ENCODE measurements at places on chromosomes 4 and X.
A peak's percentile ranks its signal among the peaks of the same experiment; 100 is the strongest.

DNA sequence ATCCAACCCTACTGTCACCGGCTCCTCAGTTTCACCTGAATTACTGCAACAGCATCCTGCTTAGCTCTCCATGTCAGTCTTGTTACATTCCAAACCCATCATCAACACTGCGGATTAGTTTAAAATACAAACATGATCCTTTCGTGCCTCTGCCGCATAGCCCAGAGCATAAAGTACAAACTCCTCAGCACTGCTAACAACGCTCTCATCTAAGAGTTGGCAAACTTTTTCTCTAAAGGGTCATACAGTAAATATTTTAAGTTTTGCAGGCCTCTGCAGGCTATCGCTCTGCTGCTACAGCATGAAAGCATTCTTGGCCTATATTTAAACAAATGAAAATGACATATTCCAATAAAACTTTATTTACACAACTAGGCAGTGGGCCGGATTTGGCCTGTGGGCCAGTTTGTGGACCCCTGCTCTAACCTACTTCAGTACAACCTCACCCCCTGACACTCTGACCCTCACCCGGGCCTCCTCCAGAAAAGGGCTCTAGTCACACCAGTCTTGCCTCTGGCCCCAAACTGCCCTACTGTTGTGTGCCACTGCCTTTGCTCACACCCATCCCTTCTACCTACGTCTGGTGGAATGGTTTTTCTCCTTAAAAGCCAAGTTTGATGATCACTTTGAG, 7.2 kb downstream of the STX18 start:
- no peak for DNase-seq

DNA sequence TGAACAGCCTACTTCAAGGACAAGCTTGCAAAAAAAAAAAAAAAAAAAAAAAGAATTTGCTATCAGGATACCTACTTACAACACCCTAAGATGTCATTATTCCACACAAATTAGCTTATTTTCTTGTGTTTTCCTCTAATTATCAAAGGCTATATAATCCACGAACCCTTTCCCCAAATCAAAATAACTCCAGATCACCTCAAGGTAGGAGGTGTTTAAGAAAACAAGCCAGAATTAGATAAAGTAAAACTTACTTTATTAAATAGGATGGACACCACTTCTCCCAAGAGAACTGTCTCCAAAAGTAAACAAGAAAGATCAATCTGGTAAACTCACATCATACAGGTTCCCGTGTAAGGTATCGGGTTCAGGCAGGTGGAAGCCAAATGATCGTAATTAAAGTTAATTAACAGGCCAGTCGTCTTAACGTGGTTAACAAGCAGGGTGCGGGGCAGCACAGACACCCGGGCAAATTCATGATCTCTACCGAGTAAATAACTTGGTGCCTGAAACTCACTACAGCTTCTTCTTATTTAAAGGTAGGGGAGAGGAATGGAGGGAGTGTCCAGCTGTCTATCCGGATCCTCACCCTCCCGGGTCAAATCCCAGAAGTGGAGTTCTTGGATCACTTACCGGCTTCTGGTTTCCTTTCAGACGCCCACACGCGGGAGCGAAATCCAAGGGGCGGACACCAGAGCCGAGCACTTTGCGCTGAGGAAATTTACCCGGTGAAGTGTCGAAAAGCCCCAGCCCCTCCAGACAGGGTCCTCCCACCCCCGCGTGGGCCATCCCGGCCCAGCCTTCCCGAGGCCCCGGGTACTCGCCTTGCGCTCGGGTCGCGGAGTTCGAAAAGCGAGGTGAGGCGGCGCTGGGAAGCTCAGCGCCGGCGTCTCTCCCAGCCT, 708 bp downstream of the ARAP2 start:
- peak; percentile 74 for DNase-seq

DNA sequence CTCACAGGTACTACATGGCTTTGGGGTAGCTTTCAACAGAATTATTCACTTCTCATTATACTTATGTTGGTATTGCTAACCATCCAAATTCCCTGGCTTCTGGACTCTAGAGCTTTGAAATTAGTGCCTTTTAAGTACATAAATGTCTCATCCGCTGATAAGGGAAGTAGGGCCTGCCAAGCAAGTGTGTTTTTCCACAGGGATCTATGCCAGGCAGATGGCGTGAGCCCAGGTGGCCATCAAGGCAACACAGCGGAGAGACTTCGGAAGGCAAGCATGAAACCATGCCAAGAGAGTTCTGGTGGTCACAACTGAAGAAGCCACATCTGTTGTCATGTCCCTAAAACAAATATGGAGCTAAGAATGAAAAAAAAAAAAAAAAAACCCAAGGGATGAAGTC, 503.1 kb upstream of the LCORL start:
- no peak for DNase-seq

DNA sequence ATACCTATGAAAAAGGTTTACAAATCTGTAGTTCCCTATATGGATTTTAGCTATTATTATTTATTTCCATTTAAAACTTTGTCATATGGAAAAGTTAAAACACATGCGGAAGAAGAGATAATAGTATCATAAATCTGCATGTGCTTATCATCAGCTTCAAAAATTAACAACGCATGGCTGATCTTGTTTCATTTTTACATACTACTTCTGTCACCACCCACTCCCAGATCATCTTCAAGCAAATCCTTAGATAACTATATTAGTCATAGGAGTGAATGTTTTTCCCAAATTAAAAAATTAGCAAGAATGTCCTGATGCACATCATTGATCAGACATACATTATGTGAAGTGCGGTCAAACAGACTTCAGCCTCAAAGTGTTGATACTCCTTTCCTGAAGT, 24.6 kb upstream of the MOB1B start:
- DNase-seq: no peak

DNA sequence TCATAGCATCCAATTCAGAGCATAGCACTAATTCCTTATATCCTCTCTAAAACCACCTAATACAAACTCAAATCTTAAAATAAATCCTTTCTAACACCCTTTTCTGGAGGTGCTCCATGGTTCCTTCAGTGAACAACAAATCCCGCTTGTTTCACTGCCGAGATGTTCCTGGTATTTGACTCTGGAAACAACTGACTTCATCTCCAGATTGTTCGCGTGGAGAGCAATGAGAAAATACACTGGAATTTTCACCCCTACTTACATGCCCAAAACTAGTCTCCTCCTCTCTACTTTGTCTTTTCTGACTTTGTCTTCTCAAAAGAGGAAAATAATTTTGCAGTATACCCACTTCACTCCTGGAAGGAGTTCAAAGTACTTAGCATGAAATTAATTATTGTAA, 129.0 kb downstream of the PLS3 start:
- DNase-seq: no peak

- no peak for DNase-seq
These were observed 3.3 kb upstream of the MAGEA8 start for GRCh38 chrX:149877636-149878035.

DNA sequence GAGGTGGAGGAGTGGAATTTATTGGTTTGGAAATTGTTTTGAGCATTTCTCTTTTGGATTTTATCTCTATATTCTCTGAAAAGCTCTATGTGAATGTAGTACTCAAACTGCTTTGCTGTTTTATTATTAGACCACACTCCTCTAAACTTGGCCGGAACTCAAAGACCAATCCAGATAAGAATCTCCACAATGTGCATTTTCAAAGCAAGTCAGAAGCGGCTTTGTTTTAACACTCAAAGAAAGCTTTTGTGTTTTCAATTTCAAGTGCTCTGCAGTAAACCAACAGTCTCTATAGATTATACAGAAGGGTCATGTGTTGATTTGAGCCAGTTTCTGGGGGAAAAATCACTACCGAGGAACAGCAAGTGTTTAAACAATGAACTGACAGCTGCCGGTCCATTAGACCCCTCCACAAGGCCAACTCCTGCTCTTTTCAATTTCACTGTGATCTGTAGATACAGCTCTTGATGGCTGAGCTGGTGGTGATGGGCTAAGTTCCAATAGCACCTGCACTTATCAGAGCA, 79.4 kb downstream of the FTHL17 start:
- DNase-seq: no peak

DNA sequence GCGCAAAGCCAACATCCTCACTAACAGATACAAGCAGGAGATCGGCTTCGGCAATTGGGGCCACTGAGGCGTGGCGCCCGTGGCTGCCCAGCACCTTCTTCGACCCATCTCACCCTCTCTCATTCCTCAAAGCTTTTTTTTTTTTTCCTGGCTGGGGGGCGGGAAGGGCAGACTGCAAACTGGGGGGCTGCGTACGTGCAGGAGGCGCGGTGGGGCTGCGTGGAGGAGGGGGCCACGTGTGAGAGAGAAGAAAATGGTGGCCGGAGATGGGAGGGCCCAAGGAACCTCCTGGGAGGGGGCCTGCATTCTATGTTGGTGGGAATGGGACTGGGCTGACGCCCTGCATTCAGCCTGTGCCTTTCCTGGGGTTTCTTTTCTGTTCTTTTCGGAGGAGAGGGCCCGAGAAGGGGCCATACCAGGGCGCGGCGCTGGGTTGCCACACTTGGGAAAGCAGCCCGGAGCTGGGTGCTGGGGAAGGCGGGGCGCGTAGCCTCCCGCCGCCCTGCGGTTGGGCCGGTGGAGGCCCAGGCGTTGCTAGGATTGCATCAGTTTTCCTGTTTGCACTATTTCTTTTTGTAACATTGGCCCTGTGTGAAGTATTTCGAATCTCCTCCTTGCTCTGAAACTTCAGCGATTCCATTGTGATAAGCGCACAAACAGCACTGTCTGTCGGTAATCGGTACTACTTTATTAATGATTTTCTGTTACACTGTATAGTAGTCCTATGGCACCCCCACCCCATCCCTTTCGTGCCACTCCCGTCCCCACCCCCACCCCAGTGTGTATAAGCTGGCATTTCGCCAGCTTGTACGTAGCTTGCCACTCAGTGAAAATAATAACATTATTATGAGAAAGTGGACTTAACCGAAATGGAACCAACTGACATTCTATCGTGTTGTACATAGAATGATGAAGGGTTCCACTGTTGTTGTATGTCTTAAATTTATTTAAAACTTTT, 4.5 kb downstream of the MID1IP1 start:
- peak; percentile 74 for DNase-seq

Measured in activated T-cell treated with anti-CD3 and anti-CD28 coated beads, Interleukin-2, amount 50 U/mL, for 48 hours (primary cell).